HTR-8/SVneo (cell line): ENCODE measurements at places on chromosomes 16 and 17.

GRCh38 chr17:17849845-17850373, 13.1 kb upstream of the SREBF1 start:
- no peak for DNase-seq

DNA sequence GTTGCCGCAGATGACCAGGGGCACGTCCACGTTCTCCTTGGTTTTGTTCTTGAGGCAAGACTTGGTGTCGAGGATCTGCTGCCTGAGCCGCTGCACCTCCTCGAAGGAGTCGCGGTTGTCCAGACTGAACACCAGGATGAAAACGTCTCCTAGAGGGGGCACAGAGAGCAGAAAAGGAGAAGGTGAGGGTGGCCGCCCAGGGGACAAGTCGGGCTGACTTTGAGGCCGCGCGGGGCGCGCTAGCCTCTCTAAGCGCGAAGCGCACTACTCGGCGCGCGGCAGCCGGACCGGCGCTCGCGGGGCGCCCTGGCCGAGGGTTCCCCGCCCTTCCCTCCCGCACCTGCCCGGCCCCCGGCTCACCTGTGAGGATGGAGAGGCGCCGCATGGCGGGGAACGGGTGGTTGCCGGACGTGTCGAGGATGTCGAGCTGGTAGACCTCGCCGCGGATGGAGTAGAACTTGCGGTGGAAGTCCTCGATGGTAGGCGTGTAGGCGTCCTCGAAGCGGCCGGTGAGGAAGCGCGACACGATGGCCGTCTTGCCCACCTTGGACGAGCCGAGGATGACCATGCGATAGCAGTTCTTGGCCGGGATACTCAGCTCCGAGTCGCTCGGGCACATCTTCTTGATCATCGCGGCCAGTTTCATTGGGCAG, 533 bp downstream of the RASD1 start:
- no peak for DNase-seq

DNA sequence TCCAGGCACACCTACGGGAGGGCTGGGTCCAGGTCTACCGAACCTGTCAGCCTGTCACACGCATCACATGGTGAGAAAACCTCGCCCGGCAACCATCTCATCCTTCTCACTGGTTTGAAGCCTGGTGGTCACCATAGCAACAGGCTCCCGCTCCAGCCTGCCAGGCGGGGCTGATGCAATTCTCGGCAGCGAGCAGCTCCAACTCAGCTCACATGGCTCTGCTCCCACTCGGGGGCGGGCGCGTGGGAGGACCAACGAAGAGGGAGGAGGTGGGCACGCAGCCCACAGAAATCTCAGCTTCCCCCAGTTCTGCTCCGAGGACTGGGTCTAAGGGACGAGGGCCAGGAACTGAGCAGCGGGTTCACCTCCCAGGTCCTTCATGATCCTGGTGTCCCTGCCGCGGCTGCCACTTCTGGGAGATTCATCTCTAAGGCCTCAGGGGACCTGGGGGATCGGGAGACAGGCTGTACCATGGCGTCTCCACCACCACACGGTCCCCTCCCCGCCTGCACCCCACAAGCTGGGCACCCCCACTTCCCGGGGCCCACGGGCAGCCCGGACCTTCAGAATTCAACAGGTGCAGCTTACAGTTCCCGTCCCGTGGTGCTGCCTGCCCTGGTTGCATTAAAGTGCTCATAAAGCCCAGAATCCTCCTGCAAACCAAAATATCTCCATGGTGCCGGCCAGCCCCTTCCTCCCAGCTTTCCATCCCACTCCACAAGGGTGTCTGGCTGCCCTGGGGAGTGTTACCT, 25.8 kb downstream of the ABR start:
- no peak for DNase-seq

- no peak for DNase-seq
These were observed 75.8 kb downstream of the TEX14 start for GRCh38 chr17:58615768-58616659.

DNA sequence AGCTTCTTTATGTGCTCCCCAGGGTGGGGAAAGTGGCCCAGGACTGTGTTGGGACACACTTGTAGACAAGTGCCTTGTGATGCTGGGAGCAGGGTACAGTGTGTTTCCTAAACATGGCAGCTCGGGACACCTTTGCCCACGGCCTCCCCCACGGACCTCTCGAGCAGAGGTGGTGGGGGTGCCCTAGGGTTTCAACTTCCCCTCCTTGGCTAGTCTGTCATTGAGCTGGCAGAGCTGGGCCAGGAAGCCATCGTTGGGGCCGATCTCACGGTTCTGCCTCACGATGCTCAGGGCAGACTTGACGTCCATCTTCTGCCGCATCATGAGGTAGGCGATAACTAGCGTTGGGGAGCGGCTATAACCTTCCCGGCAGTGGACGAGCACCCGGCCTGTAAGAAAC, 9.4 kb downstream of the DUSP3 start:
- no peak for DNase-seq

DNA sequence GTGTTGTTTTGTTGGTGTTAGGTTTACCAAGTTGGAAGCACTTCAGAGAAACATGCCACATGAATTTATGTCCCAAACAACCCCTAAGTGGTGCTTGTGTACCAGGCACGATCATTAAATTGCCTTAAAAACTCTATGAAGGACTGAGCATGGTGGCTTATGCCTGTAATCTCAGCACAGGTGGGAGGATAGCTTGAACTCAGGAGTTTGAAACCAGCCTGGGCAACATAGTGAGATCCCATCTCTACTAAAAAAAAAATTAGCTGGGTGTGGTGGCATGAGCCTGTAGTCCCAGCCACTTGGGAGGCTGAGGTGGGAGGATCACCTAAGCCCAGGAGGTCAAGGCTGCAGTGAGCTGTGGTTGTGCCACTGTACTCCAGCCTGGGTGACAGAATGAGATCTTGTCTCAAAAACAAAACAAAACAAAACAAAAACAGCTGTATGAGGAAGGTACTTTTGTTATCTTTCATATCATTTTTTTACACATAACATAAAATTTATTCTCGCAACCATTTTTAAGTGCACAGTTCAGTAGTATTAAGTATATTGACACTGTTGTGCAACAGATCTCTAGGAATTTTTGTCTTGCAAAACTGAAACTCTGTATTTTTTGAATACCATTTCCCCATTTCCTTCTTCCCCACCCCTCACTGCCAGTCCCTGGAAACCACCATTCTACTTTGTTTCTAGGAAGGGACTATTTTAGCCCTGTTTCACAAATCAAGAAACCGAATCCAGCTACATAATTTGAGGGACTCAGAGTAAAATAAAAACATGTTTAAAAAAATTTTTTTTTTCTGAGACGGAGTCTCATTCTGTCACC, 14.3 kb upstream of the RBBP6 start:
- no peak for DNase-seq

DNA sequence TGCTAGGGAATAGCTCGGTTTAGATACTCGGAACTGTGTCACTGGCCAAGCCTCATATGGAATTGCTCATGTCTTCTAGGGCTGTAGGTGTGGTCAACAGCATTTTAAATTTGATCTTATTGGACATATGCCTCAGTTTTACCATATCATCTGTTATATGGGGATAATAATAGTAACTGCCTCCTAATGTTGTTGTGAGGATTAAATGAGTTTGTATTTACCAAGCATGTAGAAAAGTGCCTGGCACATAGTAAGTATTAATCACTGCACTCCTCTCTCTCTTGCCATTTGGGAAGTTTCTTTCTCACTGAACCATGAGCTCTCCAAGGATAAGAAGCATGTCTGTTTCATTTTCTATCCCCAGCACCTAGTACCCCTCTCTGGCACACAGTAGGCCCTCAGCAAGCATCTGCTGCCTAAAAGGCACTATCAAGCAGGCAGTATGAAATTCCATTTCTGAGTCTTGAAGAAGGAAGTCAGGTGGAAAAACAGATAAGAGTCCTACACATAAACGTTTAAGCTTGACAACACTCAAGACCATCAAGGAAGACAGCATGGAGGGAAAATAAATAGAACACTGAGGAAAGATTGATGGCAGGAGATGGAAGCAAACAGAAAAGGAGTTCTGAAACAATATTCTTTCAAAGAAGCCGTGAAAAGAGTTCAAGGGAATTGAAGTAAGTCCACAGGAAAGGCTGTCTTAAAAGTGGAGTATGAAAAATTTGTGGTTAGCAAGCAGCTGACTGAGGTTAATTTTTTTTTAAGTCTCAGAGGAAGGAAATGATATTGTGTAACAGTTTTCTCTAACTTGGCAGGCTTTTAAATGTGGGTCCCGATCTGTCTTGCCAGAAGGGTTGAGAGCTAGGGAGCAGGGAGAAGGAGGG, 2.2 kb upstream of the ATP6V0A1 start:
- DNase-seq = peak; percentile 64

GRCh38 chr17:798246-798645, 16.1 kb downstream of the MRM3 start:
- no peak for DNase-seq

DNA sequence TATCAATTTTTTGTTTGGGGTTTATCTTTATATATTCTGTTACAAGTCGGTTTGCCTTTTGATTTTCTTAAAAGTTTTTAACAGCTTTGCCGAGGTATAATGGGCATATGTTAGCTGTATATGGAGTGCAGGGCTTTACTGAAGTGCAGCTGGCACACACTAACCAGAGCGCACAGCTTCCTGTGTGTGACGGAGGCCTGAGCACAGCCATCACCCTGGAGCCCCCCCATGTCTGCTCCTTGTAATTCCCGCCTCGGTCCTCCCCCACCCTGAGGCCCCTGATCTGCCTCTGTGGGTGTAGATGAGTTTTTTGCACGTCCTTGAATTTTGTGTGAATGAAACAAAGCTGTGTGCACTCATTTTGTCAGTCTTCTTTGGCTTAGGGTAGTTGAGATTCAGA, 60.1 kb upstream of the ZNF750 start:
- DNase-seq = no peak

- DNase-seq = no peak
These were observed 138.4 kb upstream of the DNAH9 start for GRCh38 chr17:11459861-11460331.

GRCh38 chr16:74743045-74743667, 31.5 kb downstream of the FA2H start:
- no peak for DNase-seq

GRCh38 chr16:27973678-27974077, 89.8 kb downstream of the GSG1L start:
- DNase-seq = no peak

DNA sequence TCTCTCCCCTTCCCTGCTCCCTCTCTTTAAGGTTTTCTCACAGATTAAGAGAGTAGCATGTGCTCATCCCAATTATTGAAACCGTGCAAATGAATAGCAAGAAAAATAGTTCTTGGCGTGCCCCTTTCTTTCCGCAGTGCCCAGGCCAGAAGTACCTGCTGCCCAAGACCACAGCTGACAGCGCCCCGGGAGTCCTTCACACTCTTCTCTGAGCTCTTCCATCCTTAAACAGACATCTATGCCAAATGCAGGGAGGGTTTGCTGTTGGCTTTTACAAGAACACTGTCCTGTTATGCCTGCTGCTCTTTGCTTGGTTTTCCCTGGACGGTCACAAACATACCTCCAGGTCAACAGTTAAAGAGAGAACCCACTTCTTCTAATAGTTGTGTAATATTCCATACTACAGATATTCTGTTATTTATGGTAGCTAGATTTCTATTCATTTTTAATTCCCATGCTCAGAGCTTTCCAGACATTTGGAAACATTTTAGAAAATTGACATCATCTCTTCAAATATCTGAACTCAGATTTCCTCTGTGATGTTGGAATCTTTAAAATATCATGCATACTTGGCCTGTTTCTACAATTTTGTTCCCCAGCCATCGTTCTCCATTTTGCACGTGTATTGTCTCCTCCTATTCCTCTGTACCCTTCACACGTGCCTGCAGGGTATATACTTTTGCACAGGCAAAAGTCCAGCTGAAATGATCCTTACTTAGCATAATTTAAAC, 416.7 kb downstream of the WWOX start:
- DNase-seq = no peak

DNA sequence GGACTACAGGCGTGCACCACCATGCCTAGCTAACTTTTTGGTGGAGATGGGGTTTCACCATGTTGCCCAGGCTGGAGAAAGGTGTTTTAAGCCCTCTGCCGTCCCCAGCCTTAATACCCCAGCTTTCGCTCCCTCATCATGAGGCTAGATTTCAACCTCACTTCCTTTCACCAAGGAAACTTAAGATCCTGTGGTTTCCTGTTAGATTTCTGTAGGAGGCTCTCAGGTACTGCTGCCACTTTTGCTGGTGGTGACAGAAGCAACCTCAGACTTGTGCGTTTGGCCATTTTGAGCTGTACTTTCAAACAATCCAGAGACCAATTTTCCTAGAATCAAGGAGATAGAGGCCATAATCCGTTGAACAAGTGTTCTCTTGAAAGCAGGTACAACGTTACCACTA, 36.2 kb downstream of the MPHOSPH6 start:
- no peak for DNase-seq

- DNase-seq = no peak
These were observed 31.5 kb downstream of the MPRIP start for GRCh38 chr17:17073581-17074403.

- no peak for DNase-seq
These were observed 73.0 kb downstream of the BMERB1 start for GRCh38 chr16:15507301-15507958.

GRCh38 chr16:71693164-71693563, 31.3 kb downstream of the PHLPP2 start:
- DNase-seq = no peak

GRCh38 chr16:23132775-23133463, 16.3 kb downstream of the USP31 start:
- DNase-seq = no peak

DNA sequence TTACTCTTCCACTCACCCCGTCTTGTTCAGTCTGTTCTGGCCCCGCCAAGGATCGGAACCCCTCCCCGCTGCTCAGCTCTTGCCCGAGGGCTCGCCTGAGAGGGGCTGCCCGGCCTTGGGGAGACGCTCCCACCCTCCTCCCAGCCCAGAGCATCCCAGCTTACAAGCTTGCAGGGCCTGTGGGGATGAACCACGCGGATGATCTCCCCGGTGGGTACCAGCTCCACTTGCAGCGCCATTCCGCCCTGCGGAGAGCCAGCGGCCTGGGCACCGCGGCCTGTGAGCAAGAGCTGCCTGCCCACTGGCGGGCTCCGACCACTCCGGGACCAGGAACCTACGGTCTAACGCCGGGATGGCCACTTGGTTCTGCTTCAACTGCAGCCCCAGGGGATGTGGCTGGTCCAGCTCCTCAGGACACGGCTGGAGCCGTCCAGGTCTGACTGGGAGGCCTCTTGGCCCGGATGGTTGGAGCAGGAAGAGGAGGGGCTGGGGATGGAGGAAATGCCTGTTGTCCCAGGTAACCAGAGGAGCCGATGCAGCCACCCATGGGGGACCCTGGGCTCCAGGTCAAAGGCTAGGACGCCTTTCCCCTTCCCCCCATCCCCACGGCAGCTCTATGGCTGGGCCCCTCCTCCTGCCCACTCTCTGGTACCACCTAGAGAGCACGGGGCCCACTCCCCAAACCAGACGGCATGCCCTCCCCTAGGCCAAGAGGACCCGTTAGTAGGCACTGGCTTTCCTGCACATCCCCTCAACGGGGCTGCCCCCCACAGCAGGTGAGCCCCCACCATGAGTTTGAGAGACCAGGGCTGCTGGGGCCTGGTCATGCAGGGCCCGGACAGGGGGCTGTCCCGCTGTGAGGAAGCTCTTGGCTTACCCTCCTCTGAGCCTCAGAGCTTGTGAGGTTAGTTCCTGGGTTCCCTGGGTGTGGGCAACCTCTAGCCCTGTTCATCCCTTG, at the start of gene MYO1C:
MYO1C (minus strand) TSS at position 438 of the 958 bp plus-strand sequence; CDS start at position 239, 199 bp downstream.
- DNase-seq = no peak

GRCh38 chr17:46773221-46773605, 45.3 kb downstream of the WNT3 start:
- no peak for DNase-seq
